ENCODE measurements at places on chromosomes 2 and 18.
A peak's percentile ranks its signal among the peaks of the same experiment; 100 is the strongest.

DNA sequence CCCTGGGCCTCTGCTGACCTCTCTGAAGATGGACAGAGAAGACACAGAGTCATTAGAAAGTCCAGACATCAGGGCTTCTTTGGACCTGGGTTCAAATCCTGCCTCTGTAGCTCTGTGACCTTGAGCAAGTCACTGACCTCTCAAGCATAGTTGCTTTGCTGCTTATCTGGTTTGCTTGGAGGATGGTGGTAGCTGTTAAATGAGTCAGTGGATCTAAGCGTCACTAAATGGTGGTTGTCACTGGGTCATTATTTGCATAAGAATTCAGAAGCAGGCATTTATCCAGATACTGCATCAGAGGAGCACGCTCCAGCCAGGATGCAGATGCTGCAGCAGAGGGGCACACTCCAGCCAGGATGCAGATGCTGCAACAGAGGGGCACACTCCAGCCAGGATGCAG is 229.2 kb downstream of the GLI2 start:
- no peak for DNase-seq

DNA sequence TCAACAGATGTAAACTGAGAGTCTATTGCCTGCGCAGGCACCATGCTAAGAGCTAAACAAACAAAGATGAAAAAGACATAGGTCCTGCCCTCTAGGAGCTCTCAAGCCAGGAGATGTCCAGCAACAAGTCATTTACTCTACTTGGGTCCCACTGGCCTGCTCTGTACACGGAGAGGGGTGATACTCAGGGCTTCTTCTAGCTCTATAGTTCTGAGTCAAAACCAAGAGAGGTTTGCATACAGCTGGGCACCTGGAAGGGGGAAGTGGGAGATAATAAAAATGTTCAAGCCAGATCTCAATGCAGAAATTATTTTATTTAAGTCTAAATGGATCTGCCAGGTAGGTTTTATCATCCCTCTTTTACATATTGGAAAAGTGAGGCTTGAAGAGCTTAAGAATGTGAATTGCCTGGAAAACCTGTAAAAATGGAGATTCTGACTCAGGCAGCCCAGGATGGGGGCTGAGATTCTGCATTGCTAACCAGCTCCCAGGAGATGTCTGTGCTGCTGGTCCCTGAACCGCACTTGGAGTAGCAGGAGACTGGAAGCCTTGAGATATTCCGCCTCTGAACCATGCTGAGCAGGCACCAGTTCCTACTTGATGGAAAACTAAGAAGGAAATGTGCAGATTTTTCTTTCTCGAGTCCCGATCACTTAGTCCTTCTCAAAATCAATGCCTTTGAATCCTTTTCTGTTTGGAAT is 201.1 kb downstream of the PRKCE start:
- DNase-seq: no peak

- no peak for DNase-seq
Measured at GRCh38 chr2:9693646-9694045, 62.8 kb upstream of the YWHAQ start.

DNA sequence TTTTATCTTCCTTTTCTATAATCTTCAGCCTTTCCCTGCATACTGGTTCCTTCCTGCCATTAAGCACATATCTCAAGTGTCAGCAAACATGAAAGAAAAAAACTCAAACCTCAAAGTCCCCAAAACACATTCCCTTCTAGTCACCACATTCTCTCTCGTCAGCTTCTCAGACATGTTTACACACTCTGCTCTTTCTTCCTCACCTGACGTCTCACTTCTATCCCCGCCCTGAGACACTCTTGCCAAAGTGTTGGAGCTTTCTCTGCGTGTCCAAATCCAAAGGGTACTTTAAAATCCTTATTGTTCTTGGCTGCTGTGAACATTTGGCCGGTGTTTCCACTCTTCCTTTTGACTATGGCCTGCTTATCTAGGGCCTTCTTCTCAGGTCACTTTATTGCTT is 47.9 kb downstream of the SOX11 start:
- DNase-seq: no peak

DNA sequence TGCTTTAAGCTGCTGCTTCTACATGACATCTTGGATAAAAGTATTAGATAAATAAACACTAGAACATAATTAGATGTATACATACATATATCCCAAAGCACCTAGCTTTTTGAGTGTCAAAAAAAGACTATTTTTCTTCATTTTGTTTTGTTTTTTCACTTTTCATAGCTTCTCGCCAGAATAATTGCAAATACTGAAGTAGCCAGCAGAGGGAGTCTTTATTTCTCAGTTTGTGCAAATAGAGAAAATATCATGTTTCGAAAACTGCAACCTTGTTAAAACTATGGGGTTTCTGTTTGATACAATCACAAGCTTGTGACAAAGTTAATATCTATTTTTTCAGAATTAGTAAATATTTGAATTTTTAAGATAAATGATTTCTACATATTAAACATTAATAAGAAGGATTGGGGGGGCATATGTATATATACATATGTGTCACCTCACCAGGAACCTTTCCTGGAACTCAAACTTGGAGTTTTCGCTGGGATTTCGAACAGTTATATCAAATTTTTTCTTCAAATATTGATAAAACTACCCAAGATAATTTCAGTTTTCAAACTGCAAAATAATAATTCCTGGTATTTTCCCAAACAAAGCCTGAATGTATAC is 61.0 kb downstream of the GRB14 start:
- no peak for DNase-seq

DNA sequence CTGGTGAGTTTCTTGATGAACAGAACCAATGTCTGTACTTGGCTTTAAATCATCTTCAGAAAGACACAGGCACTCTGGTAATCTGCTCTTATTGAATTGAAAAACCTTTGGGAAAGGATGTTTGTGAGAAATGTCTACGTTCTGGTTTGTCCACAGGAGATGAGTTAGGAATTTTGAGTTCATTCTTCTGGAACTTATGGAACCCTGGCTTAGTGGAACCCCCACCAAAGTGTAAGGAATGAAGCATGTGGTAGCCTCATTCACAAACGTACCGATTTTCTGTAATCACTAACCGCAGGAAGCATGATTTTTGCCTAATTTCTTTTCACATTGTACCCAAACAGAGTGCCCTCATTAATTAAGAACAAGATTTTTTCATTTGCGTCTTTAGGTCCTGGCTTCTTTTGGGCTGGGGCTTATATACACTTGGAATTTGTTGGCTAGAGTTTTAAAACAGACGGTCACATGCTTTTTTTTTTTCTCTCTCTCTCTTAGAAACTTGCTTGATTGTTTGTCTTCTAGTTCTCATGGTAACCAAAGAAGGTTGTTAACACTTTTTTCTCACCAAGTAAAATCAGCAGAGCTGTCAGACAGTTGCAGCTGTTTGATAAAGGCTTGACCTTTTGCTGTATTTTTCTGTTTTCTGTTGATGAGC is 314.1 kb upstream of the THUMPD2 start:
- DNase-seq: no peak

GRCh38 chr2:144323946-144324345 is 196.0 kb downstream of the ZEB2 start:
- DNase-seq: no peak

GRCh38 chr18:31679791-31680432 is 4.5 kb downstream of the B4GALT6 start:
- DNase-seq: no peak

DNA sequence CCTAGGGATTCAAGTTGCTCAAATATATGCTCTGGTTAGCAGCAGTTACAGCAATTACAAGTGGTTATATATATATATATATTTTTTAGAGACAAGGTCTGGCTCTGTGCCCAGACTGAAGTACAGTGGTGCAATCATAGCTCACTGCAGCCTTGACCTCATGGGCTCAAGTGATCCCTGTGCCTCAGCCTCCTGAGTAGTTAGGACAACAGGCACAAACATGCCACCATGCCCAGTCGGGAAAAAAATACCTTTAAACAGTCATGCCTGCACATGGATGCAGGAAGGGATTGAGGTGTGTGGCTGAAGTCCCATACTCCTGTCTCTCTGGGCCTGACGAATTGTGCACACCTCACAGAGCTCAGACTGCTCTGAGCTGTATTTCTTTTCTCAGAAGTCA is 19.6 kb upstream of the DNAH7 start:
- no peak for DNase-seq

- no peak for DNase-seq
Measured at GRCh38 chr18:5582076-5582475, 38.3 kb upstream of the EPB41L3 start.

- no peak for DNase-seq
Measured at GRCh38 chr2:128405467-128405900, 86.8 kb upstream of the HS6ST1 start.

DNA sequence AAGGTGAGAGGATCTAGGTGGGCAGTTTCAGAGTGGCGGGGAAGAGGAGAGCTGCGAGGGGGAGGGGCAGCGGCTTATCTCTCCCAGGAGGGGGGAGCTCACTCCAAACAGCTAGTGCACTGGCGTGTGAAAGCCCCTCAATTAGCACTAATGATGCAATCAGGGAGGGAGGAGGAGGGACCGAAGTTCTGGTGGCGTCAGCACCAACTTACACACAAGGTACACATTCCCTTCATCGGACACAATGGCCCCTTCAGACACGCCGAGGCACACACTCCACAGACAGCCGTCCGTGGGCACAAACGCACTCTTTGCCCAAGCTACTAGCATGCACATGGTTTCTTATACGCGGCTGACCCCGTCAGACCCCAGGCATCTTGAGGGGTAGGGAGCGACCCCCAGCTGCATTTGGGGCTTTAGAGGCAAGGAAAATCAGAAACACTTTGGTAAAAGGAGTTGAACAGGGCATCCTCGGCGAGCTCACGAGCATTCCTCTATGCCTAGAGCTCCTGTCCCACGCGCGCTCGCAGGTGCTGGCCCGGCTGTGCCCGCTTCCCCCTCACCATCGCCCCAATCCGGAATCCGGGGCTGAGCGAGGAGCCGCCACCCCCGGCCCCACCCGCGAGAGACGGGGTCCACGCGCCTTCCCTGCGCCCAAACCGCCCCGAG is 868 bp upstream of the PKDCC start:
- no peak for DNase-seq

- DNase-seq: no peak
Measured at GRCh38 chr18:50606609-50607008, 46.7 kb downstream of the MAPK4 start.

DNA sequence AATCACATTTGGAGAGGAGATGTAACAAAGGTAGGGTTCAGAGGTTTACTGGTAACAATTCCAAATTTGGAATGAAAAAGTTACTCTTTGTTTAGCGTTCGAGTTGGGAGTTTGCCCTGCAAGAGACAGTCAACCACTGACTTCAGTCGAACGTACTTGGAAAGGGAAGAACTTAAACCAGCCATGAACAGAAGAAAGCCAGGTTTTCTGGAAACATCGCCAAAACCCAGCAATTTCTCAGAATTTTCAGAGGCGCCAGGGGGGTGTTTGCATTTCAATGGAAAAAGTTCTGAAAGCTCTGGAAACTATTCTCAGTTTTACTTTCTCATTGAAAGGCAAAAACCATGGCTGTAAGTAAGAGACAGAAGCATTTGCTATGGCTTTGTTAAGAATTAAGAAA is 28.5 kb upstream of the AQP4 start:
- peak; percentile 71 for DNase-seq

- no peak for DNase-seq
Measured at GRCh38 chr2:102485147-102485785, 12.2 kb downstream of the SLC9A4 start.

DNA sequence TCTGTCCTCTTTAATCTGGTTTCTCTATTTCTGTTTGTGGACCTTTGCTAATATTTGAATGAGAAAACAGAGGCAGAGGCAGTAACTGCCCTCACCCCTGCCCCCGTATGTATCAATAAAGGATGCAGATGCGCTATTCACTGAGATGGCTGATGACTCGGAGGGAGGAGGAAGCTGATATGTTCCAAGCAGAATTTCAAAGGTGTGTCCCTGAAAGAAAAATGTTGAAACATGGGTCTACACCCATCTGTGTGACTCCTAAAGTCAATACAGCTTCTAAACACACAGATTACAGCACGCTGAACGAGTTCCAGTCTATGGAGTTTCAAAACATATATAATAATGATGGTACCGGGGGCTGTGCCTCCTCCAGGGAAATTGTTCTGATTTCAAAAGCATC is 38.8 kb downstream of the EPHA4 start:
- no peak for DNase-seq

DNA sequence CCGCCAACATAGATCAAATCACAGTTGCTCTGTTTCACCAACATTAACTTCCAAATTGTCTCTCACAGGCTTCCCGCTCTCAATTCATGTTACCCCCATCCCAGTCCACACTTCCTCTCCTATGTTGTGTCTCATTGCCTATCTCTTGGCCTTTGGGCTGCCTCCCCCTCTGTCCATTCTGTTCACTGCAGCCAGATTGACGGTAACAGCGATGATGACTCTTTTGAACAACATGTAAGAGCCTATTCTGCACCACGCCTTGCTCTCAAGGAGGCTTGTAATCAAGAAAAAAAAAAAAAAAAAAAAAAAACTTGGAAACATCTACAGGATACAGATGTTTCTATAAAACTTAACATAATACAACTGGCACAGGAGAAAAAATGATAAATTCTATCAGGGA is 77.3 kb upstream of the RMDN2 start:
- no peak for DNase-seq

- DNase-seq: no peak
Measured at GRCh38 chr2:20501974-20502373, 55.1 kb downstream of the RHOB start.

DNA sequence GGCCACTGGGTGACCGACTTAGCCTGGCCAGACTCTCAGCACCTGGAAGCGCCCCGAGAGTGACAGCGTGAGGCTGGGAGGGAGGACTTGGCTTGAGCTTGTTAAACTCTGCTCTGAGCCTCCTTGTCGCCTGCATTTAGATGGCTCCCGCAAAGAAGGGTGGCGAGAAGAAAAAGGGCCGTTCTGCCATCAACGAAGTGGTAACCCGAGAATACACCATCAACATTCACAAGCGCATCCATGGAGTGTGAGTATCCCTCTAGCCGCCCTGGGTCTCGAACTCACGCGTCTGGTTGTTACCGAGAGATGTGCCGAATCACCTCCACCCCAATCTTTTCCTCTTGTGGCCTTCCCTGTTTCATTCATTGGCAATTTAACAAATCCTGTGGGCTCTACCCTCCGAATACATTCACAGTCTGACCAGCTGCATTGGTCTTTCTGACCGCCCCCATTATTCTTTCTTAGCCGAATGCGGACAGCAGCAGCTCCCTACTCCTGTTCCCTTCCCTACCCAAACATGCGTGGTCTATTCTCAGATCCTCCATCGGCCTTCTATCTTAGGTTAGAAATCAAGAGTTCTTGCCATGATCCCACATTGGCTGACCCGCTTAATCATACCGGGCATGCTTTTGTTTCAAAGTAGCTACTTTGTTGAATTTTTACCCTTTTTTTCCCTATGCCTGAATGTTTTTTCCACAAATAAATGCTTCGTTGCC is 631 bp downstream of the RPL31 start:
- no peak for DNase-seq

DNA sequence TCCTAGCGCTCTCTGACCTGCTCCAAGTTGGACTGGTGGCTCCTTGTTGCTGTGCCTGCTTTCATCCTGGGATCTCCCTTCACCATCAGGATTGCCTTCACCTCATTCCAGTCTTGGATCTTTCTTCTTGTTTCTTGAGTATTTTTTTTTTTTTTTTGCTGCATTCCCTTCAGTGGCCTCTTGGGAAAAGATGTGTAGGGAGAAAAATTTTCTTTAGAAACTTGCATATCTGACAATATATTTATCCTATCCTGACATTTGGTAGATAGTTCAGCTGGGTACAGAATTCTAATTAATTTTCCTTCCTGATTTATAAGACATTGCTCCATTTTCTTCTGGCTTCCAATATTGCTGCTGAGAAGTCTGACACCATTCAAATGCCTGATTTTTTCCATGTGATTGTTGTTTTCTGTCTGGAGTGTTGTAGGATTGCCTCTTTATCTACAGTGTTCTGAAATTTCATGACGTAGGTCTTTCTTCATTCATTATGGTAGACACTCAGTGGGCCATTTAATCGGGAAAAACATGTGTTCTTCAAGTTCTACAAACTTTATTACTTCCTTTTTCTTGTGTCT is 23.0 kb upstream of the IL1A start:
- DNase-seq: no peak

Data from putamen (tissue), 1 donor.